ENCODE measurements at places on chromosomes 5 and 9.

- DNase-seq, result no peak
These were observed 117.2 kb downstream of the GADD45G start for GRCh38 chr9:89721971-89722530.

DNA sequence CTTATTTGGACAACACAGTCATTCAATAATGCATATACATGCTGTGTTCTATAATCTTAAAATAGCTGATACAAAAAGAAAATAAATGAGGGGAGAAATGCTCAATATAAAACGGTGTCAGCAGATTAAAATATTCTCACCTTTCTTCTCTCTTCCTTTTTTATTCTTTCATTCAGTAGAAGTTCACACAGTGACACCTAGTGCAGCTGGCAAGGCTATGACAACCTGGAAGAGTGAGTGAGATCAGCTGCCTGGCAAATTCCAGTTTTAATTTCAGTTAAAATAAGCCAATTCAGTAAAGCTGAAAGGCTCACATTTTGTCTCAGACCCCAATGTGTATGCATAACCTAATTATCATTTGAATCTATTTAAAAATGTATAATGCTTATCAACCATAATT lies 150.3 kb downstream of the RASEF start:
- no peak for DNase-seq

- DNase-seq, result no peak
These were observed 1793.1 kb downstream of the EFNA5 start for GRCh38 chr5:105877592-105877991.

GRCh38 chr9:131605770-131606590 lies 60.7 kb downstream of the PRRT1B start:
- DNase-seq, result no peak

- no peak for DNase-seq
These were observed 24.5 kb upstream of the SELENOP start for GRCh38 chr5:42836070-42836769.

GRCh38 chr9:120450916-120451315 lies 129.1 kb downstream of the CDK5RAP2 start:
- no peak for DNase-seq

DNA sequence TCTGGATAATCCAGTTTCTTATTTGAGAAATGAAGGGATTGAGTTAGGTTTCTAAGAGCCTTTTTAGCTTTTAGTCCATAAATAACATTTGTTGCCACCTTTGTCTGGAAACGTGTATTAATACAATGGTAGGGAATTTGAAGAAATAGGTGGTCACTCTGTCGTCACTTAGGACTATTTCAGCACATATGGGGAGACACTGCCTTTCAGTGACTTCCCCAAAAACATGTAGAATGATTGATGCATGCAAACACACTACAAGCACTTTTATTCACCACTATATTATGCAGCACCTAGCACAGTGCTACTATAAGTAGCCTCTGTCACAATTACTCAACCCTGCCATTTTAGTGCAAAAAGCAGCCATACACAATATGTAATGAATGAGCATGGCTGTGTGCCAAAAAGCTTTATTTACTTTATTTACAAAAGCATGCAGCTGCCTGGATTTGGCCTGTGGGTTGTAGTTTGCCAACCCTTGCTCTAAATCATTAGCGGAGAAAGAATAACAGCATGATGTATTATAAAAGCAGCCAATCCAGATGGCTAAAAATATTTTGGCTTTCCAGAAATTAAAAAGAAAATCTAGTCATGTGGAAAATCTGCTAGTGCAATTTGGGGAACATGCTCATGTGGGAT lies 154.2 kb upstream of the HMHB1 start:
- peak; percentile 34 for DNase-seq

GRCh38 chr5:52794519-52794918 lies 6.8 kb downstream of the ITGA1 start:
- DNase-seq, result no peak

GRCh38 chr9:111525056-111525977 lies at the start of gene ZNF483:
TSS of gene ZNF483 (plus strand) at chr9:111525179. CDS start at chr9:111527396, 2,217 bp downstream.
- peak; percentile 45 for DNase-seq

DNA sequence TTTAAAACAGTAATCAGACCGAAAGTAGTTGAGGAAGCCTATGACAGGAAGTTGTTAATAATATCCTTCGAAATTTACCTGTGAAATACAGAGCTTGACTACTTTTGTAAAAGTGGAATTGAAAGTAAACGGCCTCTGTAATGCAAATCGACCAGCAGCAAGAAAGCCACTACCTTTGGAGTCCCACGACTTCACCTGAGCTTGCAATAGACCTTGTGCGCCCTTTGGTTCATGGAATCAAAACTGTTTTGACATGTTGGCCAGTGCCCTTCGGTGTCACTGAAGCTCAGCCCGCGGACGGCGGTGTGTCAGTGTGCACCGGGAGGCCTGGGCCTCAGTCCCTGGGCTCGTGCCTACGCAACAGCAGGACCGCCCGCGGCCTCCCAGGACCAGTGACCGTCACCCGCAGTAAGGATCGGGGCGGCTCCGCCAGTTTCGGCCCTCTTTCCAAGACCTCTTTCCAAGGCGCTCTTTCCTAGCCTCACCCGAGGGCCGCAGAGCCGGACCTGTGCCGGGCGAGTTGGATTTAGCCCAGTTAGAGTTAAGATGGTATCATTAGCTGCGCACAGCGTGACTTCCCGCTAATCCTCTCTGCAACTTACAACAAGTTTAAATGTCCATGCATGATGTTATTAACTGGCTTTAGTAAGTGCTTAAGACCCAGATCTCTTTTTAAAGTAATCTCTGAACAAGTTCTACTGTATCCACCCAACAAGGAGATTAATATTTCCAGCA lies 223.3 kb downstream of the MEF2C start:
- no peak for DNase-seq

DNA sequence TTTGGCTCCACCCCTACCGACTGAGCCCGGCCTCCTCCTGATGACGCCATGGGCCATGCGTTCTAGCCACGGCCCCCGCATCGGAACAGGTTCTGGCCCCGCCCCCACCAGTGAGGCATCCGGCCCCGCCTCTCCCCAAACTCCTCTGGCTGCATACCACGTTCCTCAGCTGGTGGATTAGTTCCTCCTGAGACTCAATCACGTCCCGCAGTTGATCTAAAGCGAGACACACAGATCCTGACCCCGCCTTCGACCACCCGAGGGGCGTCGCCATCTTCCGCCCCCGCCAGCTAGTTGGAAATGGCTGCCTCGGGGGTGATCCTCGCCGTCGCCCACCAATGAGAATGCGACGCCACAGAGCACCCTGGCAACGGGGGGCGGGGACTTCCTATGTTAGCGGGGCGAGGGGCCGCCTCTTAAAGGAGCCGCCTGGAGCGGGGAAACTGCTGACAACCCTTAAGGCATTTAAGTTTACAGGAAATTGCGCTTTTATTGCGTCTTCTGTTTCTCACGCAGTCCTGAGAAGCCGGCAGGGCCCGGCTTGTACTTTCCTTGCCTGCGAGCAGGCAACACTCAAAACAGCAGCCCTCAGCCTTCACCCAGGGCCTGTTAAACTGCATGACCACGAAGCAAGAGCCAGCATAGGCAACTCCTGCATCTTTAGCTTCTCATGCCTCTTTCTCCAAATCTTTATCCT lies at the start of gene SPATA24:
Gene SPATA24, minus strand, starts transcription at position 303 of the 697 bp plus-strand sequence. Its CDS starts 29 bp downstream, at position 274.
- peak; percentile 77 for DNase-seq

DNA sequence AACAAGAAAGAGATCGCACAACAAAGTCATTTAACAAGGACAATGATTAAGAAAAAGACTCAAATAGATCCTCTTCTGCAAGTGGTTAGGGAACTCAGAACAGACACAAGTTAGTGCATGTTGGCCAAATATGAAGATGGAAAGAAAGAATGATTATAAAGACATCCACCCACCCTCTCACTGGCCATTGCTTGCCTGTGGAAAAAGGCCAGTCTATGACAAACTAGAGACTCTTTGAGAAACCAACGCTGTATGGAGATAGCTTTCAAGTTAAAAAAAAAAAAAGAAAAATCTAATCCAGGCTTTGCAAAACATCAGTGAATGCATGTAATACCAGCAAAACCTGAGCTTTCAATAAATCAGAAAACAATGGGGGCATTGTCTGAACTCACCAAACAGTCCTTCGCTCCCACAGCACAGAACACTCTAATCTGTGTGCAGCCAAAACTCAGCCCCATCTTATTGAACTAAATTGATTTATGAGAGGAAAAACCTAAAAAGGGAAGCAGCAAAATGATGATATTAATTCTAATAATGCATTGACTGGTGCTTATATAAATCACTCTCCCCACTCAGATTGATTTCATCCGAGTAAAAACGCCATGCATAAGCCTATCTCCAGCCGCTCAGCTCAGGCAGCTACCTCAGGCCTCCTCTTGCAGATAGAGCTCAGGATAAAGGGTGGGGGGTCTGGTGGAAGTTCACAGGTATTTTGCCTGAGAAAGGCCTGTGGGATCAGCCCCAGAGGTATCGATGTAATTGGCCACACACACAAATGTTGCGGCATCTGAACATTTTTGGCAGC lies 547.1 kb downstream of the CCDC171 start:
- DNase-seq, result no peak

GRCh38 chr5:157283434-157283833 lies 17.5 kb downstream of the CYFIP2 start:
- DNase-seq, result no peak

DNA sequence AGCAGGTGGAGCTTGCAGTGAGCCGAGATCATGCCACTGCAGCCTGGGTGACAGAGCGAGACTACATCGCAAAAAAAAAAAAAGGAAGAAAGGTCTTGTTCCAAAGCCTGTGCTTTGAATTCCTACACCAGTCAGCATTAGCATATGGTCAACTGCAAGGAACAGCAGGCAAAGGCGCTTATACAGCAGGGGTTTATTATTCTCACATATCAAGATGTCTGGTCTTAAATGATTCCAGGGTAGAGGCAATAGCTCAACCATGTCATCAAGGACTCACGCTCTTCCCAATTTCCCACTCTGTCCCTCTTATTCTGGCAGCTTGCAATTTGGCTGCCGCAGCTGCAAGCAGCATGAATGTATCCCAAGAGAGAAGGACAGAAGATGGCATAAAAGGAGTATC lies 28.6 kb upstream of the HRH2 start:
- DNase-seq, result no peak

DNA sequence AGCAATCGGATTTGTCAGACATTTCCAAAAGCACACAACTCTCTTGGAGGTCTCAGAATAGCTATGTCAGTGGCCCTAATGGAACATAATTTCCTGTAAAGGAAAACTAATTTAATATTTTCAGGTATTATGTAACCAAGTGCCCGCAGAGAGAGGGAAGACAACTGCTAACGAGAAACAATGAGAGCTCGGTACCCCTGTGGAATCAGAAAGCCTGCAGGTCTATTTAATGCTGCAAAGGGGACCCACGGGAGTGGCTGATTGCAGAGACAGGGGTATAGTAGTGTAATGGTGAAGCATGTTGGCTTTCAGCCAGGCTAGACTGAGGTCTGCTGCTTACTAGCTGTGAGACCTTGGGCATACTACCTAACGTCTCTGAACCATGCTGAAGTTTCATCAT lies 508.1 kb upstream of the BRINP1 start:
- DNase-seq, result no peak

- DNase-seq, result no peak
These were observed 4.7 kb upstream of the PLPP7 start for GRCh38 chr9:131284856-131285255.

Data from HL-60 (cell line).